CD4-positive, CD25-positive, alpha-beta regulatory T cell (primary cell): ENCODE measurements at places on chromosomes 3 and 15.

- DNase-seq = no peak
These were observed 388.2 kb upstream of the RGMA start for GRCh38 chr15:93477188-93477587.

- DNase-seq = no peak
These were observed 3.7 kb downstream of the DLL4 start for GRCh38 chr15:40932649-40933516.

- DNase-seq = no peak
These were observed 32.1 kb downstream of the ABHD17C start for GRCh38 chr15:80727196-80727595.

- DNase-seq = peak; percentile 27
These were observed 13.0 kb downstream of the TGM5 start for GRCh38 chr15:43253431-43254403.

- no peak for DNase-seq
These were observed 50.6 kb downstream of the SERP1 start for GRCh38 chr3:150495563-150496168.

DNA sequence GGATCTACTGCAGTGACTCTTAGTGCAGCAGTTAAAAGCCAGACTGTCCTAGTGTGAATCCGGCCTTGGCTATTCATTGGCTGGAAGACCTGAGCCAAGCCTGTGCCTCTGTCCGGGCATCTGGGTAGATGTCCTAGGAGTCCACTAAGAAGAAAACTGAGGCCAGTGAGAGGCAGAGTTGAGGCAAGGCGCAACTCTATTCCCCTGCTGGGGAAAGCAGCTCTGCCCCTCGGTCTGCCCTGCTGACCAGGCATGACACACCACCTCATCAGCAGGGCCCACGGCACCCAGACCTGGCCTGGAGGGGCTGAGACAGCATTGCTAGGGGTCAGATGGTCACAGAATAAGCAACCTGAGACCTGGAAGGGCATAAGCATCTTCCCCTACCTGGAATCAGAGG is 46.7 kb upstream of the ABHD2 start:
- DNase-seq = no peak
